ENCODE measurements at places on chromosomes 7 and 10.

DNA sequence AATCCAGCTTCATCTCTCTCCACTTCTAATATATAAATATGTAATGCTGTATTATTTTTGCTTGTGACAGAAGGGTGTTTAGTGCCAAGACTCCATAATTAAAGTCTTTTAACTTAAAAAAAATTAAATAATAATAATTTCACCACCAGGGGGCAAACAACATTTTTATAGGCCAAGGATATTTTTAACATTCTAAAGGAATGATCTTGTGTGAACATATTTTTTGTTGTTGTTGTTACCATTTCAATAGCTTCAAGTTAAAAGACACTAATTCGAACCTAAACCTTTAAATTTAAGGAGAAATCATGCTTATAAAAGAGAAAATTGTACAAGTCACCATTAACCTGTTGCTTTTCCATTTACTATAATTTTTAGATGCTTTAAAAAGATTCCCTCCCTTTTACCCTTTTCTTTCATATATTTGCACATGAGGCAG is 7.5 kb upstream of the DNAJC1 start:
- DNase-seq = no peak

GRCh38 chr10:97179731-97180362 is 5.9 kb downstream of the SLIT1 start:
- no peak for DNase-seq

DNA sequence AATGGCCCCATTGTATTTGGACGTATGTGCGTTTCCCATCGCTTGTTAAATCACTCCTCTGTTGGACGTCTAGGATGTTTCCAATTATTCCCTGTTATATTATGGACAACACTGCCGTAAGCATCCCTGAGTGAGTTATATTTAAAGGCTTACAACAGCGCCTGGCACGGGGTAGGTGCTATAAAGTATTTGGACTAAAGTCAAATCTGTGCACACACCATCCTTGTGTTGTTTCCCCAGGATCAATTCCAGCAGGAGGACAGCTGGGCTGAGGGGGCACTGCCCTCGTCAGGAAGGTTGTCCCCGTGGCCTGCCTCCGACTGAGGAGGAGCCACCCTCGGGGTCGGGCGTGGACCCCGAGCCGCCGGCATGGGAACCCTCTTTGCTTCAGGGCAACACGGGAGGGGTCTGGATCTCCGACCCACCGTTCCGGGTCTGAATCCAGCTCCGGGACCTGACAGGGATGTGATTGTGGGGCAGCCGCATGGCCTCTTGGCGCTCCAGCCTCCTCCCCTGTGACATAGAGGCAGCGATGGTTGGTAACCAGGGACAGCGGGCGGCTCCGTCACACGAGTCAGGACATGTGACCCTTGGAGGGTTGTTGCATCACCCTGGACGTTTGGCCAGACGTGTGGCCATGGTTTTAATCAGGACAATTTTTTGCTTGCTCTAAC is 1.5 kb upstream of the JAKMIP3 start:
- no peak for DNase-seq

- no peak for DNase-seq
Observed at GRCh38 chr10:31209478-31209877, 109.5 kb upstream of the ZEB1 start.

- DNase-seq = no peak
Observed at GRCh38 chr10:133534417-133534816, 7.3 kb downstream of the CYP2E1 start.

DNA sequence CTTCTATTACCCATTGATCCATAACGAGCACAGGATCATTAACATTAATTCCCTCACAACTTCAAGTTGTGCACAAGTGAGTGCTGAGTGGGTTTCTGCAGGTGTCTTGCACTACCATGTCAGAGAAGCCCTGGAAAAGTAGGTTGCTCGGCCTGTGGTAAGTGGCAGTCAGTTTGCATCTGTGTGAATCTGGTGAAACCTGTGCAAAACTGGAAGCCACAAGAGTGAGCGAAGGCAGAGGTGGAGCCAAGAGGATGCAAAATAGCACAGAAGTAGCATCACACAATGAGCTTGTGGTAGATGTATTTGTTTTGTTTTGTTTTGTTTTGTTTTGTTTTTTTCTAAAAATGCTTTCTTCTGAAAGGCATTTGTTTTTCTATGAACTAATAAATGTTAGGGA is 181.5 kb downstream of the THSD7A start:
- no peak for DNase-seq

GRCh38 chr7:80945976-80946375 is 27.1 kb upstream of the SEMA3C start:
- DNase-seq = no peak

- DNase-seq = no peak
Observed at GRCh38 chr10:75358835-75359421, 42.6 kb downstream of the ZNF503 start.

- no peak for DNase-seq
Observed at GRCh38 chr7:139060695-139061237, 24.9 kb upstream of the ZC3HAV1L start.

DNA sequence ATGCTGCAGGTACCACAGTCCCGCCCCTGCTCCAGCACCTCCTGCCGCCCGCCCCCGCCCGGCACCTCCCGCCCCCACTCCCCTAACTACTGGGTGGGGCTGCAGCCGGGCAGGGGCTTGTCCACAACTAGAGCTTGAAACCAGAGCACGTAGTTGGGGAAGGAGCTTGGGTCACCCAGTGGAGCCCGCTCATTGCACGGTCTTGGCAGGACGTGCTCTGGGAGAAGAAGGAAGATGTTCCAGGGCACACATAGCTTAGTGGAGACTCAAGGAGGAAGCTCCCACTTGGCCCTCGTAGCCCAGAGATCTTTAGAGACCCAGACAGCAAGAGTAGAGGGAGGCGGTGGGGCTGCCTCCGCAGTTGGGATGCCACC is 692 bp downstream of the IGFBP1 start:
- DNase-seq = no peak

DNA sequence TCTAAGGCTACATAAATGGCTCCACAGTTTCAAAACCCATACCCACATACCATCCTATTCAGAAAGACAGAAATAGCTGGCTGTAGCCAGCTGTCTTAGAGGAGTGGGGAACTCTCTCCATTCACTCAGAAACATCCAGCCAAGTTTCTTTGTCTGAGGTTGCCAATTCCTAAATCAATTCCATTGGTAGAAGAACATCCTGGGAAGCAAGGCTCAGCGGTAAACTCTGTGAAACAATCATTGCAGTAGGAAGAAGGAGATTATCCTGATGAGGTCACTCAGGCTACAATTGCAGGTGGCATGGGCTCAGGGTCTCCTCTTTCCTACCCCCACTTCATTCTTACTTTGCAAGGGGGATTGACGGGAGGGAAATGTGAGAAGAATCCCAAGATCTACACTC is 154.0 kb downstream of the ETV1 start:
- DNase-seq = no peak

DNA sequence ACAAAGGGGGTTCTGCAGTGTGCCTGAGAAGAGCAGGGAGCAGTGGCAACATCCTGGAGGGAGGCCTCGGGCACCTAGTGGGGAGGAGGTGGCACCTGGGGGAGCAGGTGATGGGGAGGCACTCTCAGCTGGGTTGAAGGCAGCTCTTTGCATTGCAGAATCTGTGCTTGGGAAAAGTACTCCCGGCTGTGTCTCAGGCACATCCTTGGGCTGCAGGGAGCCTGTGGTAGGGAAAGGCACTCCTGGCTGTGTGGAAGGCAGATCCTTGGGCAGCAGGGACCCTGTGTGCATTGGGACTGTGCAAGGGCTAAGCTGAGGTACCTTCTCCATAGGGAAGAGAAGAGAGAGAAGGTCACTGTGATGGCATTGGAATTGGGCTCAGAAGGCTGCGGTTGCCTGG is 52.8 kb upstream of the ANTXRL start:
- DNase-seq = no peak

DNA sequence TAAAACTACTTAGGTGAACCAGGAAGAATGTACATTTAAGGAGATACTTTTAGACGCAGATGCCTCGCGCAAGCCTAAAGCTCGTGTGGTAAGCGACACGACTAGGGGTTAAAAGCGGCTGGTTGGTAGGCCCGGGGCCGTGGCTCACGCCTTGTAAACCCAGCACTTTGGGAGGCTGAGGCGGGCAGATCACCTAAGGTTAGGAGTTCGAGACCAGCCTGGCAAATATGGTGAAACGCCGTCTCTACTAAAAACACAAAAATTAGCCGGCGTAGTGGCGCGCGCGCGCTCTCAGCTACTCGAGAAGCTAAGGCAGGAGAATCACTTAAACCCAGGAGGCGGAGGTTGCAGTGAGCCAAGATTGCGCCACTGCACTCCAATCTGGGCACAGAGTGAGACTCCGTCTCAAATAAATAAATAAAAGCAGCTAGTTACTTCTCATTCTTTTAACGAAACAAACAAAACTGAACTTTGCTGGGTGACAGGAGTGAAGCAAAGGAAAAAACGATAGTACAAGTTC is 879 bp downstream of the NUDT5 start:
- DNase-seq = no peak

- DNase-seq = no peak
Observed at GRCh38 chr7:28018446-28018845, 162.1 kb downstream of the JAZF1 start.

GRCh38 chr10:89351780-89352597 is 24.2 kb downstream of the IFIT3 start:
- no peak for DNase-seq

DNA sequence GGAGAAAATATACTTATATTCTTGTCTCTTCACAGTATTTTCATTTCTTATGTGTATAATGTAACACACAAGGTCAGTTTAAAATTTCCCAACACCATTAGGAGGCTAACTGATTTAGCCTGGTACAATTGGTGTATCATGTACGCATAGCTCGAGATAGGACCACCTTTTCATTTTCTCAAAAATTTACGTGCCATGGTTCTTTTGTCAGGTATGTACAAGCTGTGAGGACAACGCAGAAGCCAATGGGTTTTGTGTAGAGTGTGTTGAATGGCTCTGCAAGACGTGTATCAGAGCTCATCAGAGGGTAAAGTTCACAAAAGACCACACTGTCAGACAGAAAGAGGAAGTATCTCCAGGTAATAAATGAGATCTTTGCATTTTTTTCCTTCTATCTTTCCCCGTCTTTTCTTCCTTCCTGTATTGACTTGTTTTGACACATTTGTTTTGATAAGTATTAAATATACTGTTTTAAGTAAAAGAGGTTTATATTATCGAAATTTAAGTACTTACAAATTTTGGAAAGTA is 55.0 kb downstream of the TRIM24 start:
- no peak for DNase-seq

DNA sequence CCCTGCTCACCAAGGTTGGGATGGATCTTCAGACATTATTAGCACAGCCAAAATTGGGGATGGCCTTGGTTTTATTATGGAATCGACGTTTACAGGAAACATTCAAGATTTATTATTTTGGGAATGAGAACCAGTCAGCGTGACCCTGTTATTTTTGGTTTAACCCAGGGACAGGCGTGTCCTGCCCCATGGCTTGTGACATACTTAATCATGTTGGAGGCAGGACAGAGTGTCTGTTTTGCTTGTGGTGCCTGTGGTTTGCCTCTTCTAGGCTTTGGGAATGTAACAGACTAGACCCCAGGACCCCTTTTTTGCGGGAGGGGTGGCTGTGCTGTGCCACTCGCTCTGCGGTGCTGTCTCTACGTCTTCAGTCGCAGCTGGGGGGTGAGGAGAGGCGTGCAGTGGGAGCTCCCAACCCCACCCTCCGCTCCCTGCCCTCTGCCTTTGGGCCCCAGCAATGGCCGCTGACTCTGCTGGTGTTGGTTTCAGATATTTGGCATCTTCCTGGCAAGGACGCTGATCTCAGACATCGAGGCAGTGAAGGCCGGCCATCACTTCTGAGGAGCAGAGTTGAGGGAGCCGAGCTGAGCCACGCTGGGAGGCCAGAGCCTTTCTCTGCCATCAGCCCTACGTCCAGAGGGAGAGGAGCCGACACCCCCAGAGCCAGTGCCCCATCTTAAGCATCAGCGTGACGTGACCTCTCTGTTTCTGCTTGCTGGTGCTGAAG is 20.1 kb upstream of the SH2D4B start:
- DNase-seq = no peak

DNA sequence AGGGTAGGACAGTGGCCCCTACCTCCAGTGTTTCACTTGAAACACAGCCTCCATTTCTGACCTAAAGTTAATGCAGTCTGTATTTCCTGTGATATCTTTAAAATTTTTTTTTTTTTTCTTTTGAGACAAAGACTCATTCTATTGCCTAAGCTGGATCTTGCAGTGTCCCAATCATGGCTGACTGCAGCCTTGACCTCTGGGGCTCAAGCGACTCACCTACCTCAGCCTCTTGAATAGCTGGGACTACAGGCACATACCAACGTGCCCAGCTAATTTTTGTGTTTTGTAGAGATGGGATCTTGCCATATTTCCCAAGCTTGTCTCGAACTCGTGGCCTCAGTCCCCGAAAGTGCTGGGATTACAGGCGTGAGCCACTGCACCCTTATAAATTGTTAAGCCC is 16.7 kb upstream of the MGAM2 start:
- DNase-seq = no peak

DNA sequence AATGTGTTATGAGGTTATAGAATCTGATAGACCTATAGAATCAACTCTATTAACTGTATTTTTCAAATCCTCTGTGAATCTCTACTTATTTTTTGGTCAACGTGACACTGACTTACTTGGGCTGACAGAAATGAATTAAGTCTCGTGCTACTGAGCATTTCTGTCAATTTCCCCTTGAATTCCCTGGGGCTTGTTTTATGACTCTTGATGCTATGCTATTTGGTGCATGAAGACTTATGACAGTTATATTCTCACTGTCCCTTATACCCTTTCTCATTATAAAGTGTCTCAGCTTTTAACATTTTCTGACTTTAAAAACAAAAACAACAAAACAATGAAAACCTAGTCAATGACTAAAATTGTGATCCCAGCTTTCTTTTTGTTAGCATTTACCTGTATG is 68.5 kb upstream of the OPALIN start:
- DNase-seq = no peak

GRCh38 chr7:143902332-143902899 is 440 bp upstream of the TCAF1 start:
- no peak for DNase-seq

DNA sequence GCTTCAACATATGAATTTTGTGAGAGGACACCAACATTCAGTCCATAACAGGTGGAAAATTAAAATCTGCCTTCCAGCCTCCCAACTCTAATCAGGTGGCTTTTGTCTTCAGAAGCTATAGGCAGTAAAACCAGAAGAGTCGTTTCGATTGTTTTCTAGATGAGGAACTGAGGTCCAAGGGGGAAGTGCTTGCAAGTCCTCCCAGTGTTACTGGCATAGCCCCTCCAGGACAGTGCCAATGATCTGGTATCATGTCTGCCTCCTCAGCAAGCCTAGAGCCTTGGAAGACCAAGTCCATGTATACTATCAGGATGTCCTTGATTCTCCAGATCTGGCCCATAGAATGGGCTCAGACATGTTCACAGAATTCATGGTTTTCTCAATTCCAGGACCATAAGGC is 16.9 kb downstream of the CYP26A1 start:
- no peak for DNase-seq

GRCh38 chr7:2792235-2792634 is 51.9 kb downstream of the GNA12 start:
- DNase-seq = no peak

- DNase-seq = no peak
Observed at GRCh38 chr7:130274983-130275591, 8.4 kb downstream of the CPA2 start.

Data from activated CD8-positive, alpha-beta memory T cell treated with anti-CD3 and anti-CD28 coated beads for 1 hour (primary cell).